ENCODE measurements at places on chromosomes 12 and 14.

- DNase-seq: no peak
These were observed 274.9 kb upstream of the NOVA1 start for GRCh38 chr14:26872515-26873361.

DNA sequence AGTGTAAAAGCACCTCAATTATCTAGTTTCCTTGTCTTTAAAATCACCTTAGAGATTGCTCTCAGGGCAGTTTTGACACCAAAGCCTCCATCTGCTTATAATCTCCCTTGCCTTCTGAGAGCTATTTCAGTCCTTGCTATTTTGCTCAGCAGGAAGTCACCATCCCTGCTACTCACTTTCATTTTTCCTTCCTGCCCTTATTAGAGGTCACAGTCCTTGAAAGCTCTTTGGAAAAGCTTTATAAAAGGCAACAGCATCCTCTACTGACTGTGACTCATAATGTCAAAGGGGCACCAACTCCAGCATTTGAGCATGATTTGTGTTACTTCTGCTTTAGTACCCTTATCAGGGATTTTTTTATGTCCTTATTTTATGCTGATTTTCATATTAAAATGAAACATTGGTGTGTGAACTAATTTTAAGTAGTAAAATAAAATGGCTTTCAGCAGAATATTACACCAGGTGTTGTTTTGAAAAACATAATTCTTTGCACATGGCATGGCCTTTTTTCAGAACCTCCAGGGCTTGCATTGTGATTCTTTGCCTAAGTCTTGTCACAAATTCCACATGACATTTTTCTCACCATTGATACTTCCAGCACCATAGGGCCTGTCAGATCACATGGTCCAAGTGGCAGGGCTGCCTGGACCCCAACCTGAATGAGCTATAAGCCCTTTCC is 213.0 kb downstream of the ADAMTS20 start:
- DNase-seq: peak; percentile 85

DNA sequence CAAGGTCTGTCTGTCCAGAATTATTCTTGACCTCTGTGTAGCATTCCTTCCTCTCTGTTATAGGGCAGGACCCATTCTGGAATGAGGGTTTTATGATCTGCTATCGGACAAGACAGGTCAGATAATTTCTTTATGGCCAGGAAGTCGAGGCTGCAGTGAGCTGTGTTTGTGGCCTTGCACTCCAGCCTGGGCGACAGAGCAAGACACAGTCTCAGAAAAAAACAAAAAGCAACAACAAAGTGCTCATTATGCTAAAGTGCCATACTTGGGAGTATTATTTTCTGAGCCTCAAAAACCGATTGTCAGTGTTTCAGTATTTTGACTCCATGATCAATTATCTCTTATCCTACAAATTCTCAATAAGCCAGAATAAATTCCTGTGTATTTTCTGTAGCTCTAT is 4.1 kb downstream of the CIPC start:
- DNase-seq: no peak

- peak; percentile 57 for DNase-seq
These were observed 40.3 kb upstream of the STXBP6 start for GRCh38 chr14:25090256-25090655.

GRCh38 chr14:97065305-97066067 is 268.3 kb downstream of the VRK1 start:
- no peak for DNase-seq

DNA sequence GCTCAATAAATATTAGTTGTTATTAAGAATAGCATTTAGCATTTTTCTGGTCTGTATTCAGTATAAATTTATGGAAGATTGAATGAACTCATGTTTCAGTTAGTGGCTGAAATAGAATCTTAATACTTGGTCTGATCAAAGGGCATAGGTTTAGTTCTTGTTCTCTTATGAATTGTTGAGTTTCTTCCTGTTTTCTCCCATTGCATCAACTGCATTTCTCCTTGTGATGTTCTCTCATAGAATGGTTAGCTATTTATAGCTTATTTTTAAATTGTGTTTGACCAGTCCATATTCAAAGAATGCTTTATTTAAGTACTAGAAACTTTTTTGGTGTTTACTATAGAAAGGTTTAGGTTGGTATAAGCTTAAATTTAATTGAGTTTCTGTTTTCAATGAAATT is 29.8 kb downstream of the APAF1 start:
- DNase-seq: no peak

- DNase-seq: no peak
These were observed 57.9 kb downstream of the ZFYVE21 start for GRCh38 chr14:103773521-103773920.

DNA sequence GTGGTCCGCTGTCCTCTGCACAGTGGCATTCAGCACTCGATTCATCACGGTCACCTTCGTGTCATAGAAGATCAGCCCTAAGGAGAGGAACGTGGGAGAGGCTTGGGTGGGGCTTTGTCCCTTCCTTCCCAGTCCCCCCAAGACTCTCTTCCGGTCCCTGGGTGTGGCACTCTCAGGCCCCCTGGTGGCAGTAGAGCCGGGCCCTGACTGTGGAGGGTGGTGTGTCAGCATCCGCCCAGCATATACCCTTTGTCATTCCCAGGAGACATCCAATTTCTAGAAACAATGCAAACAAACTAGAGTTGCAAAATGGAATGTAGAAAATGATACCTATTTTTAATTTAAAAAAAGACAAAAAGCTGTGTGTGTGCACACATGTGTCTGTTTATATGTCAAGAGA is 45.0 kb downstream of the TRAFD1 start:
- peak; percentile 63 for DNase-seq

DNA sequence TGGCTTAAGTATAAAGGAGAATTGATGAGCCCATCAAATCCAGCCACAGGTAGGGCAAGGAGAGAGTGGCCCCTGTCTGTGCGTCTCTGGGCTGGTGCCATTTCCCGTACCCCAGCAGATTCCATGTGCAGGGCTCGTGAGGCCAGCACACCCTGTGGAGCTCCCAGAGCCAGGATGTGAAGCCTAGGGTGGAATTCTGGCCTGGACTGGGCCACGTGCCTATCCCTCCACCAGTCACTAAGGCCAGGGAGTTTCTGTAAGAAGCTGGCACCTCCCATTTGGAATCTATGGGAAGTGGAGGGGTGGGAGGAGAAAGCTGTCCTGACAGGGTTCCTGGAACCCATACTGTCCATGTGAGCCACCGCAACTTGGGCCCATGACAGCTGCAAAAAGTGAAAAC is 148.5 kb downstream of the FOXN3 start:
- DNase-seq: no peak

GRCh38 chr14:54976316-54976715 is 50.6 kb downstream of the WDHD1 start:
- DNase-seq: peak; percentile 82

DNA sequence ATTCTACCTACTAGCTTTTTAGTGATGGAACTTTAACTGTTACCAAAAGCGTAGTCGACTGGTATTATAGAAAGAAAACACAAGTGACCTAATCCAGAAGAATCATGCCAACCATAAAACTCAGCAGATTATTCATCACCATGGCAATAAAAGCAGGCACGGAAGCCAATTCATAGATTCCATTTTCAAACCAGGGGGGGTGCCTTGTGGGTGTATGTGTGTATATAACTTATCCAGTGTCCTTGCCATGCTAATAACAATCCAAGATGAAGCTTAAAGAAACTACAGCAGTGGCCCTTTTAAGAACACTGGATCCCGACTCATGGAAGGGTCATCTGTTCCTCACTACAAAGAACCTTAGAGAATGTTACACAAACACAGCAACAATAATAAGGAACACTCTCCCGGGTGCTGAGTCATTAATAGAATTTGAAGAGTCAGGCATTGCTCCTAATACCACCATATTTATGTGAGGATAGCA is 61.0 kb downstream of the EPS8 start:
- peak; percentile 89 for DNase-seq

GRCh38 chr12:56028511-56029165 is 7.8 kb downstream of the IKZF4 start:
- DNase-seq: no peak

DNA sequence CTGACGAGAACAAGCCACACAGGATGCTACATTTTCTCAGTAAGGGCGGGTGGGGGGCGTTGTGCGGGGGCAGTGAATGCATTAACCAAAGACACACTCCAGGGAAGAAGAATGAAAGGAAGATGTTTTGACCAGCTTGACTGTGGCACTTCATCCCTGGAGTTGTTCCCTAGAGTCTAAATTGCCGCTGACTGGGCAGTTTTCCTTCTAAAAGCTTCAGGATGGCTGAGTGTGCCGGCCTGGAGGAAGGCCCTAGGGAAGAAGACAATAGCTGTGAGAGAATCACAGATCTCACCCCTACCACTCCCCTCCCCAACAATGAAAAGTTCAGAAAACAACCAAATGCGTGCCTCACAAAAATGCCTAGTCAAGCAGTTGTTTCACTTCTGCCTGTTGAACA is 67.2 kb downstream of the NKX2-1 start:
- no peak for DNase-seq

GRCh38 chr14:99575043-99576023 is 28.7 kb downstream of the CCDC85C start:
- DNase-seq: peak; percentile 33

DNA sequence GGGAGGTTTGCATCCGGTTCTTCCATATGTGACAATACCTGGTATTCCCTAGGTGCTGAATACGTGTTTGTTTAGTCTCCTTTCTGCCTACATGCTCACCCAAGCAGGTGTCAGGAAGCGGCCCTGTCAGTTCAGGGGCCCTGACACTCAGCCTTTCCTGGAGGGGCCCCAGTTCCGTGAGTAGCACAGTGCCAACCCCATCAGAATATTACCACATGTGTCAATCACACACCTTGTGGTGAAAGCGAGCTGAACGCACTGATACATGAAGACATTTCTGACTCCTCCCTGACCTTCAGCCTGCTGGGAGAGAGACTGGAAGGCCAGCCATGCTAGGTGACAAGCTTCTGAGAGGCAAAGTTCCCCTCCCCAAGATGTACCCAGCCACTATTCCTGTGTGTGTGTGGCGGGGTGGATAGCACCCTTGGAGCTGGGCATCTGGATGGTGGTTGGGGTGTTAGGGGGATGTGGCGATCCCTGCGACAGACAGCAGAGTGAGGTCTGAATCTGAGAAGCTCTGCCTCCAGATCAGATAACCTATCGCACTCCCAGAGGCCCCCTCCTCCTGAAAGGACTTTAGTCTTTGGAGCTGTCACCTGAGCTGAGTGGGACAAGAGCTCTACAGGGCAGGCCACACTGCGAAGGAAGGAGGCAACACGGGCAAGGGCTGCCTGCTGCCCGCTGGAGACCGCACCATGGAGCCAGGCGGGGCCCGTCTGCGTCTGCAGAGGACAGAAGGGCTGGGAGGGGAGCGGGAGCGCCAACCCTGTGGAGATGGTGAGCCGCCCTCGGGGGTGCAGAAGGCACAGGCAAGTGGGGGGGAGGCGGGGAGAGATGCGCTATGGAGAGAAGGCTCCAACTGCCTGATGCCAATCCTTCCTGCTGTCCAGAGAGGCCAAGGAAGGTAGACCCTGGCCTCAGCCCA is at the start of gene SOAT2:
Gene SOAT2, plus strand, starts transcription at position 604 of the 925 bp plus-strand sequence. Its CDS starts 92 bp downstream, at position 696.
- DNase-seq: no peak

GRCh38 chr14:33061667-33062325 is 123.1 kb downstream of the NPAS3 start:
- DNase-seq: no peak

DNA sequence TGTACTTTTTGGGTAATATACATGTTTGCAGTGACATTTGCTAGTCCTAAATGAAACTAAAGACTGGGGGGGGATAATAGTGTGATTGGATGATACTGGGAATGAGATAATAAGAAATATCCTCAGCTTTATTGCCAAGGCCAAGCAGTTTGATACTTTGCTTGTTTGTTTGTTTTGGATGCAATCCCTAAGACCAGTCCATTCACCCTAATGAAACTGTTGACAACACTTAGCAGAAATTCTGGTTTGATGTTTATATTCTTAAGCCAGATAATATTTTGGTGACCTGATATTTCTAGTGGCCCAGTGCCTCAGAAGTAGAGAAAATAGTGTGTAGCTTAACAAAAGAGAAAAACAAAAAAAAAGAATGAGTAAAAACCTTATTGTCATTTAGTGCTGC is 1.8 kb downstream of the PHC1 start:
- no peak for DNase-seq

DNA sequence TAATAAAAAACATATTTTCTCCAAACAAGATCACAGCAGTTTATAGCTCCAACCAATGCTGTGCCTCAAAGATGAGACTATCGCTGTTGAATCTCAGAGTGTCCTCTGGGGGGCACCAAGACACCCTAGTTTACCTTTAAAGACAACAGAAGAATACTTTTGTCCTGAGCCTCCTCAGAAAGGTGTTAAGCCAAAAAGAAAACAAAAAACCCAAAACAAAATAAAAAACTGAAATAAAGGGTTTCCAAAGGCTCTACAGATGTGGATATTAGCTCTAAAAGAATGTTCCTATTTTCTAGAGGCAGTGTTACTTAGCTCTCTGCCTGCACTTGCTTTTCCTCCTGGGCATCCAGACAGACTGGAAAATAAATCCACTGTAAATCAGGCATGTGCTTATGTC is 86.9 kb upstream of the TTC7B start:
- peak; percentile 49 for DNase-seq

DNA sequence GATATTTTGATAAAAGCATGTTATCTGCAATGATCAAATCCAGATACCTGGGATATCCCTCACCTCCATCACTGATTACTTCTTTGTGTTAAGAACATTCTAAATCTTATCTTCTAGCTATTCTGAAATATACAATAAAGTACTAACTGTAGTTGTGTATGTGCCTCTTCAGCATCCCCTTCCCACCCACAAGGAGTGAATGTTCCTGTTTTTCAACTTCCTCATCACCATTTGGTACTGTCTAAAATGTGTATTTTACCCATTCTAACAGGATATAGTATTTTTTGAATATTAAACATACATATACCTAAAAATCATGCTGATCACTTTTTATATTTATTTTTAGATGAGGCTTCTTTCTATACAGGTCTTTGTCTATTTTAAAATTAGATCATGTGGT is 1252.6 kb downstream of the TMEM121 start:
- no peak for DNase-seq

GRCh38 chr14:68691031-68691791 is 101.7 kb downstream of the ZFP36L1 start:
- DNase-seq: no peak

DNA sequence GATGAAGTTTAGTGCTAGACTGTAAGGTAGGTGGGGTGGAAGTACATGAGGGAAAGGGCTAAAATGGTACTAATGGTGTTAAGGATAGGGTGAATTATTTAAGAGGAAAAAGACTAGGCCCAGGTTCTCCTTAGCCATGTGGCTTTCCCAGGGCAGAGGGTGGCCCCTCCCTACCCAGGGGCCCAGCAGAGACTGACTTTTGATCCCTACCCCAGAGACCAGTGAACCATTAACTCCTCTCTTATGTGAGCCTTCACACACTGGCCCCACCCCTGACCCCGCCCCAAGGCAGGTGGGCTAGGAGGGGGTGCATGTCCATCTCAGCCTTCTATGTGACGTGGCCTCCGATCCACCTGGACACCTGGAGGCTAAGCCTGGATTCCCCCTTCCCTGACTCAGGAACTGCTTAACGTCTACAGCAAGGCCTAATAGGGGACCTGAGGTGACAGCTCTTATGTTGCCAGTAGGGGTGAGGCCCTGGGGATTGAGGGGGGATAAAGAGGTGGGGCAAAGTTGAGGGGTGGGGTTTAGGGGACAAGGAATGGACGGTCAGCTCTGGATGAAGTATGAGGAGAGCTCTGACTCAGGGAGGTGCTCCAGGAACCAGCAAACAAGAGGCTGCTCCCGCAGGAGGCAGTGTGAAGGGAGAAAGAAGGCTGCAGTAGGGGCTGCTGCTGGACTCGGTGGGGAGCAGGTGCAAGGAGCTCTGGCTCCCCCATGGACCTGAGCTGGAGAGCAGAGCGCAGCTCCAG is 757 bp downstream of the SLC39A5 start:
- no peak for DNase-seq

- no peak for DNase-seq
These were observed 235.8 kb downstream of the SLC6A15 start for GRCh38 chr12:84676787-84677186.

- no peak for DNase-seq
These were observed 55.0 kb downstream of the EMP1 start for GRCh38 chr12:13251521-13251920.

Data from fibroblast of skin of back (primary cell).